ENCODE measurements at places on chromosomes 11 and 22.

DNA sequence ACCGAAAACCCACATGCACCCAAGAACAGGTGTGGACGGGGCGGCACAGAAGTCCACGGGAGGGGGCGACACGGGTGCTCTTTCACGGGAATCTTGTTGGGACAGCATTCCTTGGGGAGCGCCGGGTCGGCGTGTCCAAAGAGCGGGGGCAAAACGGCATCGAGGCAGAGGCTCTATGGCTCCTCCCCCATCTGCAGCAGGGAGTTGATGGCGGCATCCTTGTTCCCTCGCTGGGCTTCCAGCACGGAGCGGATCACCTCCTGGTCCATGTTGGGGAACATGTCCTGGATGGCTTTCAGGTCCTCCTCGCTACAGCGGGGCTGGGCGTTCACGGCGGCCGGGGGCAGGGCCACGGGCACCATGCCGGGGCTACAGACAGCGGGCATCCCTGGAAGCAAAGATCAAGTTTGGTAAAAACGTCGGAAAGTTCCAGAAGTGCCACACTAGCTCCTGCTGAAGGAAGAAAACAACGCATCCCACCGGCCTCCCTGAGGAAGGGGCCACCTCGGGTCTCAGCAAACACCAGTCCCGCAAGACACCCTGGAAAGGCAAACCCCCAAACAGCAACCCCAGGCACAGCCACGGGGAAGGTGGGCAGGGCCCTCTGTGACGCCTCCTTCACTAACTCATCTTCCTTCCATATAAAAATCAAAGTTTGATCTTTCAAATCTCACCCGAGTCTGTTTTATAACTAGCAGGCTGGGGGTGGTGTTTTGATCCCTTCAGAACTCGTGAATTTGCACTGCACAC lies 32.4 kb downstream of the TOLLIP start:
- no peak for DNase-seq

- DNase-seq = no peak
Observed at GRCh38 chr22:29765905-29766631, 739 bp downstream of the ZMAT5 start.

- no peak for DNase-seq
Observed at GRCh38 chr11:117468888-117469287, 141.2 kb downstream of the CEP164 start.

GRCh38 chr11:104609311-104610085 lies 288.8 kb downstream of the CASP12 start:
- no peak for DNase-seq

DNA sequence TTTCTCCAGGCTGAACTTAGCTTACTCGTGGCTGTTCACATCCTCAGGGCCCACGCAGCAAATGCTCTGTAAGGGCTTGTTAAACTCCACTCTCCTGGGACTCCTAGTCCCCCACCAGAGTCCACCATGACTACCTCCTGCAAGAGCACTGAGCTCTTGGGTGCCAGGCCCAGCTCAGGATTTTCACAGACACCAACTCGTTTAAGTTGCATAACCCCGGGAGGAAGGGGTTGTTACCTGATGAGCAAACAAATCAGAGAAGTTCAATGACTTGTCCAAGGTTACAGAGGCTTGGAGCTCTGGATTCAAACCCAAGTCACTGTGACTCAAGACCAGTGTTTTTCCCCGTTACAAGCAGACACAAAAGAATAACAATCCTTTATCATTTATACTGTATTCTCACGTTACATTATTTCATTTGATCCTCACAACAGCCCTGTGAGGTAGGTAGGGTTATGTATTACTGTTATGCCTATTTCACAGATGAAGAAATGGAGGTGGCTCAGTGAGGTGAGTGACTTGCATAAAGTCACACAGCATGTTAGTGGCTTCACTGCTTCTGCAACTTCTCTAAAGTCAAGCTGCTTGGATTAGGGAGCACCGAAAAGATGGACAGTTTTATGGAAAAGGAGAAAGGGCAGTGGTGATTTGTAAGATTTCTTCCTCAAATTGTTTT lies 17.4 kb downstream of the KCTD21 start:
- no peak for DNase-seq

DNA sequence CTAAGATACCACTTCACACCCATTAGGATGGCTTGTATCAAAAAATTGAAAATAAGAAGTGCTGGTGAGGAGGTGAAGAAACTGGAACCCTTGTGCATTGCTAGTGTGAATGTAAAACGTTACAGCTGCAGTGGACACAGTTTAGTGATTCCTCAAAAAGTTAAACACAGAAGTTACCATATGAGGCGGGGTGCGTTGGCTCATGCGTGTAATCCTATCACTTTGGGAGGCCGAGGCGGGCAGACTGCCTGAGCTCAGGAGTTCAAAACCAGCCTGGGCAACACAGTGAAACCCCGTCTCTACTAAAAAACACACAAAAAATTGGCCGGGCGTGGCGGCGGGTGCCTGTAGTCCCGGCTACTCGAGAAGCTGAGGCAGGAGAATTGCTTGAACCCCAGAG lies 43.5 kb downstream of the SGSM3 start:
- no peak for DNase-seq

- DNase-seq = no peak
Observed at GRCh38 chr11:64410404-64410734, 51.4 kb downstream of the RPS6KA4 start.

DNA sequence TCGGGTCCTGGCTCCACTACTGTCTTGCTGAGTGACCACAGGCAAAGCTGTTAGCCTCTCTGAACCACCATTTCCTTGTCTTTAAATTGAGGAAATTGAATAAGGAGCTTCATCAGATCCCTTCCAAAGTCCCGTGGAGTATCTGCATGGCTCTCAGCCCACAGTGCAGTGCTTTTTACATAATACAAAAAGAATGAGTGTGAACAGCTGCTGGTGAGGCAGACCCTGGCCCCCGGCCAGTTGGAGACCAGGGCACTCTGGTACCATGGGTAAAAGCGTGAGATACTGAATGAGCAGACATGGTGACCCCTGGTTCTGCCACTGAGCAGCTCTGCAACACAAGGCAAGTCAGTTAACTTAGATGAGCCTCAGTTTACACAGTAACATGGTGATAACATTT lies 86.8 kb downstream of the GALNT18 start:
- DNase-seq = no peak

GRCh38 chr11:87368151-87368550 lies 330.4 kb downstream of the TMEM135 start:
- no peak for DNase-seq
